ENCODE measurements at places on chromosomes 6 and 20.
A peak's percentile ranks its signal among the peaks of the same experiment; 100 is the strongest.

DNA sequence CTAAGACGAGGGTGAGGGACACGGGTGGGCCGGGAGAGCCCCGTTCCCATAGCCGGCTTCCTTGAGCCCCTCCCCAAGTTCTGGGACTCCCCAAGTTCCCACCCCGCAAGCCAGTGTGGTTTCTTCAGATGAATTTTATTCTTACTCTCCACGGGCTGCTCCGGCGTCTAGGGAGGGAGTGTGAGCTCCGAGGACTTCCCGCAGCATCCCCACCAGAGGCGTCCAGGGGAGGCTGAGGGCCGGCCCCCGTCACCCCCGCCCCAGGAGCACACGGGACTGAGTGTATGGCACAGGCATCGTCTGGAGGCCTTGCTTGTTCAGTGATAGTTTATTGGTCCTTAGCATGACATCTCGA is 10.0 kb upstream of the SLC4A11 start:
- DNase-seq = no peak

GRCh38 chr6:53536561-53536960 is 8.3 kb downstream of the GCLC start:
- no peak for DNase-seq

DNA sequence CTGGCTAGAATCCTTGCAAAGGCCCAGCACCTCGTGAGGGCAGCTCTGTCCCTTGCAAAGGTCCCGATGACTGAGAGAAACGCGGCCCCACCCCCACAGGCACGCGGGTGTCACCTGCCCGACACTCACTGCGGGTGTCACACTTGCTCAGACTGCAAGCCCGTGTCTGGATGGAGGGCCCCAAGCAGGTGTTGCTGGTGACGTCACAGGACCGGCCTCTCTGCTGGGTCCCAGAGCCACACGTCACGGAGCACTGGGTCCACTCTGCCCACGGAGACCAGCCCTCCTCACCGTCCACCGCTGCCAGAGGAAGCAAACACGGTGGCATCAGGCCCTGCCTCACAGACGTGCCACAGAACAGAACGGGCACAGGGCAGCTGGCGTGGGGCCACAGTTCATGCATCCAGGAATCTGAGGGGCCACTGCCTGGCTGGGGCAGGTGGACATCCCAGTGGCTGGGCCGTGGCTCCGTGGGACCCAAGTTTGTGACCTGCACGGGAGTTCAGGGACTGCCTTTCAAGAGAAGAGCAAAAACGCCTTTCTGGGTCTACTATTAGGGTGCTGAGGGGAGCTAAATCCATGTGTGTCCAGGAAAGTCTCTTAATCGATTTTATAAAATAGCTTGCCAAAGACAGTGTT is 16.0 kb downstream of the THBS2 start:
- no peak for DNase-seq

DNA sequence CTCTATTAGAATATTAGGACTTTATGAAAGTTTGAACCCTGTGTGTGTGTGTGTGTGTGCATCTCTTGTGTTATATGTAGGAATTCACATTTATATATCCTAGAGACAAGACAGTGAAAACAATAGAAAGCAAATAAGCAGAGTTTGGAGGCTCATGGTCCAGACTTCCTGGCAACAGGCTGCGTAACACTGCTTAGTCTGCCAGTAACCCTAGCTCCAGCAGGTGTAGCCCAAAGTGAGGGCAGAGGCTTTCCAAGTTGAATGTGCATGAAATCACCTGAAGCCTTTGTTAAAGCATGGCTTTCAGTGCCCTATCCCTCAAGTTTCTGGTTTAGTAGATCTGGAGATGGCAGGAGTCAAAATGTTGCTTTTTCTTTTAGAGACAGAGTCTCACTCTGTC is 569.9 kb downstream of the KIF16B start:
- DNase-seq = no peak

GRCh38 chr6:156852147-156852857 is 75.1 kb downstream of the ARID1B start:
- no peak for DNase-seq

DNA sequence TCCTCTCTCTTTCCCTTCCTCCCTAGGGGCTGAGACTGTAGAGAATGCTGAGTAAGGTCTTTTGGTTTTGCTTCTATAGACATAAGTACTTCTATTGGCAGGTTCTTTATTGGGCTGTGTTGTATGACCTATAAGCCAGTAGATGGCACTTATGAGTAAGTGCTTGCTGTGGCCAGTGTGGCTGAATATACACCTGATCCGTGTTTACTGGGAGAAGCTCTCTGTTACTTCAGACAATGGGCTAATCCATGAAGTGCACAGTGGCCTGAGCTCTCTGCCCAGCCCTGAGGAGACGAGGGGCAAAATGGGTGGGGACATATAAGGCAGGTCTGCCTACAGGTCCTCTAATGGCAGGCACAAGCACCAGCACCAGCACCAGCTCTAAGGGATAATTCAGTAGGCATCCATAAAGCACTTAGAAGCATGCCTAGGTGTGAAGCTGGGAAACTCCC is 610.3 kb downstream of the RNF144B start:
- DNase-seq = peak; percentile 11

Data from DMS 273 treated with DMSO at 0.1 percent for 48 hours (cell line).